AG10803 (cell line): ENCODE measurements at places on chromosomes 16 and 17.

- DNase-seq: peak; percentile 22
Measured at GRCh38 chr17:19338031-19338990, 24.2 kb downstream of the B9D1 start.

DNA sequence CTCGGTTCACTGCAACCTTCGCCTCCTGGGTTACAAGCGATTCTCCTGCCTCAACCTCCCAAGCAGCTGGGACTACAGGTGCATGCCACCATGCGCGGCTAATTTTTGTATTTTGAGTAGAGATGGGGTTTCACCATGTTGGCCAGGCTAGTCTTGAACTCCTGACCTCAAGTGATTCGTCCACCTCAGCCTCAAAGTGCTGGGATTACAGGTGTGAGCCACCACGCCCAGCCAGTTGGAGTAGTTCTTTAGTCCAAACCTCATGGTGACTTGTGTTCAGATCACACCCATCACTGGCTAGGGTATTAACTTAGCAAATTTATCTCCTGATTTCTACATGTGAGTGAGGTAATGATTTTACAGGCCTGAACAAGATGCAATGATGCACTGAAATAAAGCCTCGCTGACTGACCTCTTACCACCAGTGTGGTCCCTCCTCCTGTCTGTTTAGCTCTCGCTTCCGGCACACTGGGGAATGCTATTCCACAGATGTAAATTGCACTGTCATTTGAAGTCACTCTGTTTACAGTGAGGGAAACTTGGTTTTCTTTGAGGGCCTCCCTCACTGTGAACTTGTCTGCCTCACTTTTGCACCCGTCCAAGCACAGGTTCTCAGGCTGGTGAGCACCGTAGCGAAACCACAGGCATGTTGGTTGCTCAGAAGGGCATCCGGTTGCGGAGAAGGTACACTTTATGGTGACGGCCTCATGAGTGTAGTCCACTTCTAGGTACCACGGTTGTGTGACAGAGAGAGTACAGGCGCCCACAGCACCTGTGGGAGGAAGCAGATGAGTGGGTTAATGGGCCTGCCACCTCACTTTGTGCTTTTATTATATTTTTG lies 5.5 kb downstream of the IGSF6 start:
- no peak for DNase-seq

DNA sequence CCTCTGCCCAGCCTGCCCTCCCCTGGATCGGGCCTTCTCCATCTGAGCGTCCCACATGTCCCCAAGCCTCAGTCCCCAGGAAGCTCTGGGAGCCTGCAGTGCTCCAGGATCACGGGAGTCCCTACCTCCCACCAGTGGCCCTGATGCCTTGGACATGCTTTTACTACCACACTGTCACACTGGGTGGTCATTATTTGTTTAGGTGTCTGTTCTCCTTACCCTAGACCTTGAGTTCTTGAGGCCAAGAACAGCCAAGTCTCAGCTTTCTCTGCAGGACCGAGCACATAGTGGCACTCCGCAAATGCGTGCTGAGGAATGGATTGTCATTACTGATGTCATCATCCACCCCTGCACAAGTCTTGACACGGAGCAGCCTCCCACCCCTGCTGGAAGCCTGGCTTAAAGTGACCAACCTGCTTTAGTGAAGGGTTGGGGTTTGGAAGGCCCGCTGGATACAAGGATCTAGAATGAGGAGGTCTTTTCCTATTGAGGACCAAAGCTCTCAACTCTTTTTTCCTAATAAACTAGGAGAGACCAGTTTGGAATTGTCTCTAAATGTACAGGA lies 132.9 kb upstream of the CRHR1 start:
- no peak for DNase-seq

GRCh38 chr17:72489272-72489641 lies 368.4 kb downstream of the SOX9 start:
- no peak for DNase-seq

DNA sequence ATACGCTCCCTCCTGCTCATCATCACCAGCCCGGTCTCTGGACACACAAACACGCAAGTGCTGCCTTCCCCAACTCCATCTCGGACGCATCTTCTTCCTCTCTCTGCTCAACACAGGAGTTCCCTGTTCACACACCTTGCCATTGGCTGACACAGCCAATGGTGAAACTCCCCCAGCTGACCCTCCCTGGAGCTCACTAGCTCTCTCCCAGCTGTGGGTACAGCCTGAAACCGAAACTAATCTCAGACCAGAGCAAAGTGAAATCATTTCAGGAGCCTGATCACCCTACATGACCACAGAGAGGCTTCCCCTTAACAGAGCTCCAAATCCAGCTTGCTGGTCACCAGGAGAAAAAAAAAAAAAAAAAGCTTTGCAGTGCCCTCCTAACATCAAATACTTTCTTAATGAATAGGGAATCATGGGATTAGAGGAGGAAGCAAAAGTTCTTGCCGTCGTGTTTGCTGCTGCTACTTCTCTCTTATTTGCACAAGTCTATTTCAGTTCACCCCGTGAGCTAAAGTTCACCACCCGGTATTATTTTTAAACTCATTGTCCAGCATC lies 8.3 kb downstream of the CUEDC1 start:
- DNase-seq: peak; percentile 63

- DNase-seq: no peak
Measured at GRCh38 chr17:44782326-44782850, 23.6 kb downstream of the ADAM11 start.

- no peak for DNase-seq
Measured at GRCh38 chr17:81664051-81664470, 2.3 kb downstream of the OXLD1 start.

GRCh38 chr16:70651524-70651923 lies 5.2 kb downstream of the IL34 start:
- no peak for DNase-seq

GRCh38 chr16:49051576-49051975 lies 230.1 kb downstream of the CBLN1 start:
- no peak for DNase-seq

DNA sequence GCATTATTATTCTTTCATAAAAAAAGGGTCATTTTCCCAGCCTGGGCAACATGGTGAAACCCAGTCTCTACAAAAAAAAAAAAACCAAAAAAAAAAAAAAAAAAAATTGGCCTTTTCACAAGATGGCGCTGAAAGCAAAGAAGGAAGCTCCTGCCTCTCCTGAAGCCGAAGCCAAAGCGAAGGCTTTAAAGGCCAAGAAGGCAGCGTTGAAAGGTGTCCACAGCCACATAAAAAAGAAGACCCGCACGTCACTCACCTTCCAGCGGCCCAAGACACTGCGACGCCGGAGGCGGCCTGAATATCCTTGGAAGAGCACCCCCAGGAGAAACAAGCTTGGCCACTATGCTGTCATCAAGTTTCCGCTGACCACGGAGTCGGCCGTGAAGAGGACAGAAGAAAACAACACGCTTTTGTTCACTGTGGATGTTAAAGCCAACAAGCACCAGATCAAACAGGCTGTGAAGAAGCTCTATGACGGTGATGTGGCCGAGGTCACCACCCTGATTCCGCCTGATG lies 4.9 kb upstream of the PGAP6 start:
- DNase-seq: no peak
